Right kidney (tissue), 9 donors: ENCODE measurements at places on chromosomes 2 and 18.
A peak's percentile ranks its signal among the peaks of the same experiment; 100 is the strongest.

GRCh38 chr2:236764716-236765115 is 195.1 kb downstream of the ACKR3 start:
- no peak for DNase-seq

DNA sequence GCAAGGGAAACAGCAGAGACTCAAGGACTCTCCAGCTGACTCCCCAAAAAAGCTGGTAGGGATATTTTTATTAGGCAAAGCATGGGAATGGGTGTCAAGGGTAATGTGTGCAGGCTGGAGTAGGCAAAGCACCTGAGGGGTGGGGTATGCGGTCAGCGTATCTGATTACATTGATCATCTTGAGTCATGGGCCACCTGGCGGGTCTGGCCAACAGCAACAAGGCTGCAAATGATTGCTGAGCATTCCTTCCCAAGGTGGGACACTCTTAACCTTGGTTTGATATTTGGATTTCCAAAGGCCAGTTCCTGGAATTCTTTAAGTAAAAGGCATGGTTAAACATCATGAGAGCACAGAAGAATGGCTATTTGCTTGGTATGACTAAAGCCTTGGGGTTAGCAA is 32.6 kb upstream of the CCBE1 start:
- DNase-seq: no peak

DNA sequence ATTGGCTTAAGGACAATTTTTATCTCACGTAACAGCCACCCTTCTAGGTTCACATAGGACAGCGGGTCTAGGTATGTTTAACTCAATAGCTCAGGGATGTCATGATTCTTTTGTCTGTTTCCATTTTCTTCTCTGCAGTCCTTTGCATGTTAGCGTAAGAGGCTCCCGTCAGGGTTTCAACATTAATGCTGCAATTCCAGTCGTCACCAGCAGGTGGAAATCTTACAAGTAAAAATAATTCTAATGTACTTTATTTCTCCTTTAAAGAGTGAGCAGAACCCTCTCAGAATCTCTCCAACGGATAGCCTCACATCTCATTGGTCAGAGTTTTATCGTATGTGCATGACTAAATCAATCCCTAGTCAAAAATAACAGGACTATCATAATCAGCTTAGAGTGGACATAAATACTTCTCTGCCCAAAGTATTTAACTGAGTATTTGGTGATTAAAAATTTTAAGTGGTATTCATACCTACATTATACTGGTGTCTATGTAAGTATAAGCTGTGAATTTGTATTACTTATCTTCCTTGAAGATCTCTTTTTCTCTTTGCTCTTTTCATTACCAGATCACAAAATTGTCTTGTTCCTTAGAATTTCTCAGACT is 487.2 kb upstream of the GCFC2 start:
- DNase-seq: no peak

DNA sequence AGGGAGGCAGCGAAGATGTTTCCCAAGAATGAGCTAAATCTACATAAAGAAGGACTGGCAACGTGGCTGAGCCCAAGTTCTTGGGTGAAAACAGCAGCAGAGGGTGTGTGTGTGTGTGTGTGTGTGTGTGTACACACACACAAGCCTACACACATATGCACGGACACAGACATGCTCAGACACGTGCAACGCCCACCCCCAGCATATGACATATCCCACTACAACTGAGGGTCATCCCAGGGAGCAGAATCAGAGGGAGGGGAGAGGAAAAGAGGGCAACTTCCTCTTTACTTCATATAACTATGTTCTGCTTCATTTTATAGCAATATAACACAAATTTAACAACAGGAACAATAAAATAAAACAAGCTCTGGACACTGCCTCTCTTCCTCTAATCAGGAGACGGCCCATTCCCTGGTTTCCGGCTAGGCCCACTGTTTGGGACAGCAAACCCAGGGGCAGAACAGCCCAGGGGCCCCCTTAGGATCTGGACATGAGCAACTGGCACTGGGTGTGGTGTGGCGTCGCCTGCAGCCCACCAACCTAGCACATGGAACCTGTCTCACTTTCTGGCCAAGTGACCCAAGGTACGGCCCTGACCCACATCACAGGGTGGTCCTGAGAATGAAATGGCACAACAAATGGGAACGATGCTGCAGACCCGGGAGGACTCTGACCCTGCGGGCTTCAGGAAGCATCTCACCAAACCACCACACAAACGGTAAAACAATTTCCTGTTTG is 25.0 kb downstream of the FAM178B start:
- no peak for DNase-seq

GRCh38 chr2:160859096-160859495 is 301.1 kb upstream of the TANK start:
- no peak for DNase-seq

DNA sequence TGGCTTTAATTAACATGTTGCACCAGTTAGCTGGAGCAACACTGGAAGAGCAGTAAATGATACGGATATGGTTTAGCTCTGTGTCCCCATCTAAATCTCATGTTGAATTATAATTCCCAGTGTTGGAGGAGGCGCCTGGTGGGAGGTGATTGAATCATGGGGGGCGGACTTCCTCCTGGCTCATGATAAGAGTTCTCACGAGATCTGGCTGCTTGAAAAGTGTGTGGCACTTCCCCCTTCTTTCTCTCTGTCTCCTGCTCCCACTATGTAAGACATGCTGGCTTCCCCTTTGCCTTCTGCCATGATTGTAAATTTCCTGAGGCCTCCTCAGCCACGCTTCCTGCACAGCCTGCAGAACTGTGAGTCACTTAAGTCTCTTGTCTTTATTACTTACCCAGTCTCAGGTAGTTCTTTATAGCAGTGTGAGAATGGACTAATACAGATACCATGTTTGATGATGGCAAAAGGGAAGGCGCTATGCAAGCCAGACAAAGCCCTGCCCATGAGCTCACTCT is 963.6 kb downstream of the SOCS6 start:
- no peak for DNase-seq

- no peak for DNase-seq
Observed at GRCh38 chr18:59561612-59562011, 135.6 kb downstream of the CCBE1 start.

DNA sequence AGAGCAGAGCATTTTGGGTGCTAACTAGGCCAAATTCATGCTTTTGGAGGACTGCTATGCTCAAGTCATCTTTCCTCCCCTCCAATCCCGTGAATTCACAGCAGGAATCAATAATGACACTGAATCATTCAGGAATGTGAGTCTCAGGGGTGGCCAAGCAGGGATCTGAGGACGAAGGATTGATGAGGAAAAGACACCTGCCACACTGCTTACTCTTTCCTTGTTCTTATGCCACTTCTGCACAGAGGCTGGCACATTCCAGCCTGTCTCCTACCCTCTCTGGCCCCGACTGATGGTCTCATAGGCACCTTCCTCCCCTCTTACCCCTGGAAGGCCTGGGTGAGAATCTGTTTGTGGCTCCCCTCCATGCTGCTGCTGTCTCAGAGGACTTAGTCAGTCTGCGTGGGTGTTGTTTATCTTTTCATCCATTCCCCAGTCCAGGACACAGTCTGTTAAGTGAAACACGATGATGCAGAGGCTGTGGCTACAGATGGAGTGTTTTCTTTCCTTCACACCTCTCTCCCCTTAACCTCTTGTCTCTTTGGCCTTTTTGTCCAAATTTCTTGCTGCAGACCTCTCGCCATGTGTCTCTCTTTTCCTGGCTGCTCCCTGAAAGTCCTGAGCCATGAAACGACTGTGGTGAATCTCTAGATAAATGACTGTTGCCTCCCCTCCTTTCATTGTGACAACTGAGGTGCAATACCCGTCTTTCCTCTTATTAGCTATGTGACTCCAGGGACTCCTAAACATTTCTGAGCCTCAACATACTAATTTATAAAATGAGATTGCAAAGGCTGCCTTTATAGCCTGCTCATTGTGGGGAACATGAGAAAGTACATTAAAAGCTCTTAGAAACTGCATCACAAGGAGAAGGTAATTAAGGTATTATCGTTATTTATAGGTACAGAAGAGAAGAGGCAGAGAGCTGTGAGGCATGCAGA is 86.9 kb downstream of the RDH14 start:
- peak; percentile 18 for DNase-seq

- DNase-seq: peak; percentile 7
Observed at GRCh38 chr2:134670955-134671354, 47.8 kb downstream of the TMEM163 start.

- no peak for DNase-seq
Observed at GRCh38 chr2:127479219-127479825, 47.0 kb downstream of the IWS1 start.

GRCh38 chr2:57490741-57491140 is 555.9 kb upstream of the VRK2 start:
- DNase-seq: no peak

- peak; percentile 4 for DNase-seq
Observed at GRCh38 chr2:43136011-43136799, 90.2 kb downstream of the ZFP36L2 start.

DNA sequence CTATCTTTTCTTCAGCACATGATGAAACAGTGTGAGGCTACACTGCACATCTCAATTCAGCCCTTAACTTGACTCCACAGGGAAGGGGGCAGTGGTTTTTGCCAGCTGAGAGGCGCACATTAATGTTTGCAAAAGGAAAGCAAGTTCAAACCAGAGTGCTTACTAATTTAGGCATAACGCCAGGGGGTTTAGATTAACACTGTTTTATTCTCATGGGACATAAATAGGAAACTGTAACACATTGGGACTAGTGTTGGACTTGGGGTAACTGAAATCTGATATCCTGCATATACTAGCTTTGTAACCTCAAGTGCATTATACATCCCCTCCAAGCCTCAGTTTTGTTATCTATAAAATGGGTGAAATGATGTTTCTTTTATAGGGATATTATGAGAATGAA is 821.2 kb upstream of the ID2 start:
- DNase-seq: no peak

DNA sequence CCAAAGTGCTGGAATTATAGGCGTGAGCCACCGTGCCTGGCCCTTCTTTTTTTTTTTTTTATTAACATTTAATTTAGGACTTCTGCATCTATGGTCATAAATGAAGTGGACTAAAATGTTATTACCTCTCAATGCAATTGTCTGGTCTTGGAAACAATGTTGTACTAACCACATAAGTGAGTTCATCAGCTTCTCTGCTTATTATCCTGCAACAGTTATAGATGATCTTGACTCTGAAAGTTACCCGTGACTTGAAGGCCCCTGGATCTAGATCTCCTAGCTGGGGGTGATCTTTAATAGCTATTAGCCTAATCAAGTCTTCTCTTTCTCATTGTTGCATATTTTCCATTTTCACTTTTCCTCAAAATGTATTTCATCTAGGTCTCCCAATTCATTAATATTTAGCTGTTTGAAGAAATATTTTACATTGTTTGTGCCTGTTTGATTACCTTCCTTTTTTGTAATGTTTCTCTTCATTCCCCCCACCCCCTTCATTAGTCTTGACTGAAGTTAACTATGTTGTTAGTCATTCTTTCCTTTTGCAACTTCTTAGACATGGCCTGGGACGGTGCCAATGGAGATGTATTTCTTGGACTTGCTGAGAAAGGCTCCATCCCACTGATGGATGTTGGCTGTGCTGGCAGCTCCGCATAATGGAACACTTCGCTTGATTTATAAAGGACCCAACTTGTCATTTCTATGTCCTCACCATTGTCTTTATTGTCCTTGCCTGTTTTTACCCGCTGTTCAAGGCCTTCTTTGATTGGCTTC is 141.6 kb upstream of the RIOK3 start:
- DNase-seq: no peak

- no peak for DNase-seq
Observed at GRCh38 chr2:60317844-60318243, 235.6 kb downstream of the BCL11A start.

GRCh38 chr2:122112216-122113005 is 357.0 kb downstream of the TSN start:
- no peak for DNase-seq

DNA sequence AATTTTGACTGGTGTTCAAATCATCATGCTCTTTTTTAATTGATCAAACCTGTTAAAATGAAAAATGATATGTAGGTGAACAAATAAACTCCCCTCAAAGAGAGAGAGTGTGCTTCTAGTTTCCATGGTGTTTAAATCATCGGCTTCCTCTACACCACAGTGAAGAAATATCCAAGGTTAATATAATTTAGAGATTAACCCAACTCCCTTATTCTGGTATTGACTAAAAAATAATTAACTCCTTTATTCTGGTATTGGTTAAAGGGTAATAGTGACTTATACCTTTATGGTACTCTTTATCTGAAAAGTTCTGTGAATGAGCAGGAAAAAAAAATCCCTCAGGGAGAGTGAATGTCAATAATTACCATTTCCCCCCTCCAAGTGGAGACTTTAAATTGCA is 93.1 kb downstream of the SPATS2L start:
- no peak for DNase-seq

GRCh38 chr18:9775178-9775577 is 67.1 kb downstream of the RAB31 start:
- DNase-seq: no peak

- DNase-seq: no peak
Observed at GRCh38 chr2:2704428-2705090, 373.5 kb upstream of the MYT1L start.

DNA sequence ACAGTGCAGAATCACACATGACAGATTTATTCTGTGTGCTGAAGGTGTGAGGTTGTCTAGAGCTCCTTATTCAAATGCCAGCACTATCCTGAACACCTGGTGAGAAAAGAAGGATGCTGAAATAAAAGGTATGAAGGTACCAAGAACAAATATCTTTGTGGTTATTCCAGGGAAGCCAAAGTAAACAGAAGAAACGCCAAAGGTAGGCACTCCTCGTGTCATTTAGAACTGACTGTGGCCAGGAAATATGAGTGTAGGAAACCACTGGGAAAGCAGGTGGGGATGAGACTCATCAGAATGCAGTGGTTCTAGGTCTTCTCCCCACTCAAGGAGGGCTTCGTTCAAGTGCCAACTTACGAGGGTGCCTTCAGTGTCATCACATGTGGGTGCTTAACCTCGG is 80.8 kb downstream of the KIF5C start:
- no peak for DNase-seq

DNA sequence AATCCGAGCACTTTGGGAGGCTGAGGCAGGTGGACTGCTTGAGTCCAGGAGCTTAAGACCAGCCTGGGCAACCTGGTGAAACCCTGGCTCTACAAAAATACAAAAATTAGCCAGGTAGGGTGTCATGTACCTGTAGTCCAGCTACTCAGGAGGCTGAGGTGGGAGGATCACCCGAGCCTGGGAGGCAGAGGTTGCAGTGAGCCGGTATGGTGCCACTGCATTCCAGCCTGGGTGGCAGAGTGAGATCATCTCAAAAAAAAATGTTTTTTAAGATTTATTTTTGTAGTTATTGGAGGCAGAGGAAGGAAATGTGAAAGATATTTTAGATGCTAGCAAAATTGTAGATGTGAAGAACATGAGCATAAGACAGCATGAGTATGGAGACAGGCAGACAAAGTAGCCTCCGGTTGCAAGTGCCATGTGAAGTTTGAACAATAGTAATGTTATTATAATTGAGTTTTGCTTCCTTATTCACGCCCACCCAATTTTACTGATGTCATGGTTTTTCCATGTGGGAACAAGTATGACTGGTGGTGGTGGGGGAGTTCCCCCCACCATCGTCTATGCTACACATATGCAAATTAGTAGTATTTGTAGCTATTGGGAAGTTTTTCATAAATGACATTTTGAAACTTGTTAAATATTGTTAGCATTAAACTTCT is 18.0 kb downstream of the REL start:
- no peak for DNase-seq

- DNase-seq: peak; percentile 6
Observed at GRCh38 chr2:165376571-165376975, 92.9 kb upstream of the CSRNP3 start.

GRCh38 chr18:43661570-43661969 is 384.3 kb upstream of the SYT4 start:
- no peak for DNase-seq

- DNase-seq: no peak
Observed at GRCh38 chr18:21857871-21858270, 117.3 kb downstream of the MIB1 start.

- DNase-seq: no peak
Observed at GRCh38 chr18:58662118-58662517, 9.1 kb upstream of the MALT1 start.
